Ecto neural progenitor cell (in vitro differentiated cells): ENCODE measurements at places on chromosomes 5 and 9.
A peak's percentile ranks its signal among the peaks of the same experiment; 100 is the strongest.

DNA sequence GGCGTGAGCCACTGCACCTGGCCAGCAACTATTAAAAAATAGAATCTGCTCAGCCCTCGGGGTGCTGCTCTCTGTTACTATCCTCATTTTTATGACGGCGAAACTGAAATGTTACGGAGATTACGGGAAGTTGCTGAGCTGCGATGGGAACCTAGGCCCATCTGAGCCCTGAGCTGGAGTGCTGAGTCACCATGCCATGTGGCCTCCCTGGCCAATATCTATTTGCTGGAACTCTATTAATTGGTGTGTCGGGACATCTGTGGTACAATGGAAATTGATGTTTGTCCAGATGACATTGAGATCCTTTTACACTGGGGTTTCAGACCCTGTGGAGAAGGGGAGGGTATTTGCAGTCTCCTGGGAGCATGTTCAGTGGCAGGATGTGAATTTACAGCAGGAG is 8.1 kb downstream of the PRDM12 start:
- DNase-seq, result no peak

GRCh38 chr9:19648672-19649071 is 140.2 kb downstream of the SLC24A2 start:
- DNase-seq, result no peak

DNA sequence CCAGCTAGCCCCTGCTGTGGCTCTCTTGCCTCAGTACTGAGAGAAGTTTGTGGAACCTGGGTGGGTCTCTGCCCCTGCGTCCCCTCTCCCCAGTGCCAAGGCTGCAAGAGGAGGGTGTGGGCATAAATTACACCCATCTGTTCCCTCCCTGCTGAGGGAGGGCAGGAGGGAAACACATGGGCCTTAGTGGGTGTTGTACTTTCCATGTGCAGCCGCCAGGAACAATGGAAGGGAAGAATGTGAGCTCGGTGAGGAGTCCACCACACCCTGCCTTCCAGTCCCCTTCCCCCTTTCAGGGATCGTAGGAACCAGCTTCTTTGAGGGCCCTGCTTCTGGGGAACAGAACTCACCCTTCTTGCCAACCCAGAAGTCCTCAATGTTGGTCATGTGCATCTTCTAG is 138.2 kb upstream of the KLF4 start:
- no peak for DNase-seq

DNA sequence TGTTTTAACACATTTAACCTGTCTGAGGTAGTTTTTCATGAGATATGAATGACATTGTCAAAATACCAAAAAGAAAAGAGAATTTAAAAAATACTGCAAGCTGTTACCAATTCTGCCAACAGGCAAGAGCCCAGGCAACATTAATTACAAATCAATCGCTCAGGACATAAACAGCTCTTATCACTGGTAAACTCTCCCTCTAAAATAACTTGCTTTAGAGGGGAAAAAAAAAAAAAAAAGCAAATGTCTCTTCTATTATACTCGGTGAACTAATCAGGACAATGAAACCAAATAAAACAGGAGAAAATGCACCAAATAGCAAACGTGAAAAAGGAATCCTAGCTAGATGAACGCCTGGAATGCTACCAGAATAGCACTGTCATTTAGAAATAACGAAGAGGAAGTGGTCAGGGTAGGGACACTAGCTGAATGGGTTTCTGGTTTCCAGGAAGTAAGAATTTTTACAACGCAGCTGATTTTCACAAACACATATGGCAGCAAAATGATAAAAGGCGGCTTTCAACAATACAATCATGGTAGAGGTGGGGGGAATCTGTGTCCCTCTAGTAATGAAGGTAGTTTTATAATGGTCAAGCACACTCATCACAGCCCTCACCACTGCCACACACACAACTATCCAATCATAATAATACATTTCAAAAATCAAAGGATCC is 94.9 kb downstream of the DENND1A start:
- DNase-seq, result no peak

DNA sequence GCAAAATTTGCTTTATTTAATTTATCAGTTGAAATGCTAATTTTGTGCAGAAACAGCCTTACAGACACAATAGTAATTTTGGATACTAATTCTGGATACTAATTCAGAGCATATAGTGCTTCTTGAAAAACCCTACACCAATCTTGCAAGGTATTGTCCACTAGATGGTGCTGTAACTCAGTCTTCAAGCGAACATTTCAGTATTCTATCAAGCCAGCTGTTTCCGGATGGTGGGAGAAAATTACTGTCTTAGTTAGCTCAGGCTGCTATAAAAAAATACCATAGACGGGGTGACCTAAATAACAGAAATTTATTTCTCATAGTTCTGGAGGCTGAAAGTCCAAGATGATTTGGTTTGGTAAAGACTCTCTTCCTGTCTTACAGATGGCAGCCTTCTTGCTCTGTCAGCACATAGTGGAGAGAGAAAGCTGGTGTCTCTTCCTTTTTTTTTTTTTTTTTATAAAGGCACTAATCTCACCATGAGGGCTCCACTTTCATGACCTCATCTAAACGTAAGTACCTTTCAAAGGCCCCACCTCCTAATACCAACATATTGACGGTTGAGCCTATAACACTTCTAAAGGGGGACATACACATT is 1306.5 kb upstream of the CDH9 start:
- no peak for DNase-seq

DNA sequence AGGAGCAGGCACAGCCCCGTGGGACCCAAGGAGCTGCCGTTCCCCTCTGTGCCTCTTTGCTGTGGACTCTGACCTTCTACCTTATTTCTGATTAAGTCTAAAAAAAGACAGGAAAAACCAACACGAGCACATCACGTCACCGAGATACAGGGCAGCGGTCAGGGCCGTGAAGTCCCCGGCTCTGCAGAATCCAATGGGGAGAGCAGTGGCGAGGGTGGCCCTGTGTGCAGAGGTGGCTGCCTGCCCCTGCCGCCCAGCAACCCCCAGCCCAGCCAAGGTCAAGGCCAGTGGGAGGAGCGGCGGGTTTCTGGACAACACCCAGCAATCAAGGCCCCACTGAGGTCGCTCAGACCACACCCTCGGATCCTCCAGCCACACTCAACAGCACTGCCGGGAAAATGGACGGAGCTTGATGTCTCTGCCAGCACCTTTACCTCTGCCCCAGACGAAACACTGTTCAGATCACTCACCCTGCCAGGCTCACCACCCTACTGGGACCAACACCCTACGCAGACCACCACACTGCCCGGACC is 32.7 kb upstream of the SLC9A3 start:
- DNase-seq, result no peak

- peak; percentile 44 for DNase-seq
Measured at GRCh38 chr5:946720-947625, 54.3 kb downstream of the TRIP13 start.

- DNase-seq, result peak; percentile 92
Measured at GRCh38 chr5:93582677-93583438, at the start of gene NR2F1. NR2F1 (plus strand) TSS chr5:93583222; CDS start chr5:93585024, 1,802 bp downstream.

GRCh38 chr5:119452060-119452372 is 281 bp upstream of the HSD17B4 start:
- no peak for DNase-seq

DNA sequence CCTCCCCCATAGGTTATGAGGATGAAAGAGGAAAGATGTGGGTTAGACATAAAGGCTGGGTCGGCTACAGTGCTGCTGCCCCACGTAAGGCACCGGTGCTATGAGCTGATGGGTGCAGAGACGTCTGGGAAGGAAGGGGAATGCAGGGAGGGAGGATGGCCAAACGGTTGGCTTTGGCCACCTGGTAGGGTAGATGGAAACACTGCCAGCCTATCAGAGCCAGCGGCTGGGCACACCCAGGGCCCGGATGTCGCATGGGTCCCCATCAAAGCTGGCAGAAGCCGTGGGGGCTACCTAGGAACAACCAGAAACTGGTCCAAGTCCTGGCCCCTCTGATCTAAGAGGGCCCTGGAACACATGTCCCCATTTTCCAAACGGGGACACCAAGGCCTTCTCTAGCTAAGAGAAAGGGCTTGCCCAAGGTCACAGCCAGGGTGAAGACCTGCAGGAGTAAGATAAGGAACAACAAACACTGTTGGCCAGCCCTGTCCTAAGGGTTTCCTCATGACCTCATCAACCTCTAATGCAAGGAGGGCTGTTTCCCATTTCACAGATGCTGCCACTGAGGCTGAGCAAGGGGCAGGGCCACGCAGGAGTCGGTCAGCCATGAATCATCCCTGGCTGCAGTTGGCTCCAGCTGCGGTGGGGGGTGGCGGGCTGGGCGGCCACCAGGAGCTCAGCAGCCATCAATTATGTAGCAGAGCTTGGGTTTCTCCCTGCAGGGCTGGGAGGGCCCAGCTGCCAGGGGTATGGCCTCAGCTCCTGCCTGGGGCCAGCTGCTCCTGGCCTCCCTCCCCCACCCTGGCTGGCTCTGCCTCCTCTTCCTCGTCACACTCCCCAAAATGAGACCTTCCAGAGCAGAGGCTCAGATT is 4.9 kb downstream of the SH3GLB2 start:
- peak; percentile 57 for DNase-seq

DNA sequence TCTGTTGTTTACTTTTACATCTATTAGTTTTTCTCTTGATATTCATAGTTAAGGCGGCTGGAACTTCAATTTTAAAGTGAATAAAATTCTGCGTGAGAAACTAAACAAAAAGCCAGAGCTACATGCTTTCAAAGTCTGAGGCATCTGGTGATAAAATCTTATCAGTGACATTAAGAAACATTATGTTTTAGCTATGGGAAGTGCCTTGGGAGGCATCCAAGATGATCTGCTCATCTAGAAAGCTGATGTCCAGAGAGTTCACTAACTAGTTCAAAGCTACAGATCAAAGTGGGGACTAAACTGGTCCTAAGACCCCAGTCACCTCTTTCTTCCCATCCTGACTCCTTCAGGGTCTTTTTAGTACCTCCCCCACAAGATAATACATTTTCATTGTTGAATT is 37.2 kb downstream of the MRPS27 start:
- no peak for DNase-seq

DNA sequence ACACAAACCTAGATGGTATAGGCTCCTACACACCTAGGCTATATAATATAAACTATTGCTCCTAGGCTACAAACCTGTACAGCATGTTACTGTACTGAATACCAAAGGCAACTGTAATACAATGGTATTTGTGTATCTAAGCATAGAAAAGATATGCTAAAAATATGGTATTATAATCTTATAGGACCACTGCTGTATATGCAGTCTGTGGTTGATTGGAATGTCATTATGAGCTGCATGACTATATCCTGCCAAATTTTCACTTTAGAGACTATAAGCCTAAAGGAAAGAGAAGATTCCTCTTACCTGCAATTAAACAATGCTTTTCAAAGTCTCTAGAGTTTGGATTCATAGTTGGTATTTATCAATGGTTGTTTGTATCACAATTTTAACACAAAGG is 24.7 kb upstream of the ACOT12 start:
- DNase-seq, result no peak

- no peak for DNase-seq
Measured at GRCh38 chr9:89676281-89676680, 71.5 kb downstream of the GADD45G start.

DNA sequence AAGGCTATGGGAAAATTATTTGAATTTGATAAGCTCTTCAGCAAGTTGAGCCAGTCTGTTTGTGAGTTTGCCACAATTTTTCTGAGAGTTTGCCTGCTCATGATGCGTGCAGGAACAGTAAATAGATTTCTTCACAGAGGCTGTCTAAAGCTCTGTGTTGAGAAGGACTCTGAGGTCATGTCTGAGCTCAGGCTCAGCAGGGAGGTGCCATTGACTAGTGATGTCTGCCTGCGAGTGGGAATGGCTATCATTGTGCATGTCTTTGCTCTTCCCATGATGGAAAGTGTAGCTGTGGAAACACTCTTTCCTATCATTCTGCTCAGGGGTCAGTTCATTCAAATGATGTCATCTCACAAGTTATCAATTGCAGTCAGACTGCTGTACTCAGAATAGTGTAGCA is 142.8 kb downstream of the RASEF start:
- no peak for DNase-seq

- DNase-seq, result no peak
Measured at GRCh38 chr9:37944671-37945481, 40.9 kb upstream of the SLC25A51 start.

- DNase-seq, result peak; percentile 94
Measured at GRCh38 chr9:34651876-34652601, at the start of gene IL11RA. IL11RA (plus strand) TSS chr9:34652185; CDS start chr9:34655218, 3,033 bp downstream.

DNA sequence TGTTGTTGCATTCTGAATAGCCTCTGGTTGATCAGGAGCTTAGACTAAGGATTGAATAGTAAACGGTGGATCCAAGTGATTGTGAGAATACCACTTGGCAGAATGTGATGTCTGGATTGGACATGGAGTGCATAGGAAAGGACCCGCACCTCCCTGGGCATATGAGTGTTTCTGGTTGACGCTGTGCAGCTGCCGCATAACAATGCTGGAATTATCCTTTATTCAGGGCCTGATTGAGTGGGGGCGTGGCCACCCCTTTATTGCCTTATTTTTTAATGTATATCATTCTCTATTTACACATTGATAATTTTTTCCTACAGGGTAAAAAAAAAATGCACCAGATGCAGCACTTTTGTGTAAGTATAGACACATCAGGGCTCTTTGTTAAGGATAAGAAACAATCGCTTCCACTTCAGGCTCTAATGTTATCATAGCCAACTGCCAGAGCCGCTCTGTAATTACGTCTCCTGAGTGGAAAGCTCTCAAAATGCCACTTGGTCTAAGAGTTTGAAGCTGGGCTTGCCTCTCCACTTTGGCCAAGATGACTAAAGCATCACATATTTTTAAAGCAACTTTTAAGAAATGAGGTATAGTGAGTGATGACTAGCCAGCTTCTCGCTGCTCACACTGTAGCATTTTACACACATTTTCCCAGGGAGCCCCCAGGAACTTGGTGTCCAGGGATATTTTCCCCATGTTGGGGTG is 5.7 kb downstream of the FGD3 start:
- DNase-seq, result no peak

DNA sequence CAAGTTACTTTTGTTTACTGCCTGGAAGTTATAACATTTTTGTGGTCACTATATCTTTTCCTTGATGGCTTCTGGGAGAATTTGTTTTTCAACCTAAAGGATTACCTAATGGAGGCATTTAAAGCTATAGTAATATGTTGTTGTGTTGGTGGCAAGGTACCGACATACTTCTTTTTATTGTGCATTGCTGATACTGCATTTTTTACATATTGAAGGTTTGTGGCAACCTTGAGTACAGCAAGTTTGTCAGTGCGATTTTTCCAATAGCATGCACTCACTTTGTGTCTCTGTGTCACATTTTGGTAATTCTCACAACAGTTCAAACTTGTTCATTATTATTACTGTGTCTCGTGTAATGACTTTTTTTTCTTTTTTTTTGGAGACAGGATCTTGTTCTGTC is 246.3 kb downstream of the LRRC70 start:
- DNase-seq, result no peak

DNA sequence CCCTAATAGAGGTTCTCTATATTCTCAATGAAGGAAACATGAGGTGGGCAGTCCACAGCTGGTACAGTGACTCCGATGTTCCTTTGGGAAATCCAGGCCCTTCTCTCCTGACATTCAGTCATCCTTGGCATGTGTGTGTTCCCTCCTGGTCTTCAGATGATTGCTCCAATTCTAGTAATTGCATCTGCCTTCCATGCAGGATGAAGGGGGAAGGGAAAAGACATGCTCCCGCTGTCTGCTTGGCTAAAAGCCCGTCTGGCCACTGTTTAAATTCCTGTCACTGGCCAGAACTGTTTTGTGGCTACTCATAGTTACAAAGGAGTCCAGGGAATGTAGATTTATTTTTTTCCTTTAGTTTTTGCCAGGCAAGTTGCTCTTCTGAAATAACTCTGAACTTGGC is 65.0 kb downstream of the MAST4 start:
- DNase-seq, result no peak

- DNase-seq, result no peak
Measured at GRCh38 chr9:132562306-132562573, 20.2 kb upstream of the BARHL1 start.
